ENCODE measurements at places on chromosomes 2 and 18.

- no peaks in the 10 kb centered on the region for H3K4me1 ChIP-seq
- H3K27me3 ChIP-seq, result no peaks in the 10 kb centered on the region
- no peaks in the 10 kb centered on the region for H3K36me3 ChIP-seq
- H3K4me3 ChIP-seq, result no peak overlapping the region
- DNase-seq, result no peak
- H3K27ac ChIP-seq, result no peak overlapping the region
Measured at GRCh38 chr2:59752071-59752470, 801.4 kb downstream of the BCL11A start.

DNA sequence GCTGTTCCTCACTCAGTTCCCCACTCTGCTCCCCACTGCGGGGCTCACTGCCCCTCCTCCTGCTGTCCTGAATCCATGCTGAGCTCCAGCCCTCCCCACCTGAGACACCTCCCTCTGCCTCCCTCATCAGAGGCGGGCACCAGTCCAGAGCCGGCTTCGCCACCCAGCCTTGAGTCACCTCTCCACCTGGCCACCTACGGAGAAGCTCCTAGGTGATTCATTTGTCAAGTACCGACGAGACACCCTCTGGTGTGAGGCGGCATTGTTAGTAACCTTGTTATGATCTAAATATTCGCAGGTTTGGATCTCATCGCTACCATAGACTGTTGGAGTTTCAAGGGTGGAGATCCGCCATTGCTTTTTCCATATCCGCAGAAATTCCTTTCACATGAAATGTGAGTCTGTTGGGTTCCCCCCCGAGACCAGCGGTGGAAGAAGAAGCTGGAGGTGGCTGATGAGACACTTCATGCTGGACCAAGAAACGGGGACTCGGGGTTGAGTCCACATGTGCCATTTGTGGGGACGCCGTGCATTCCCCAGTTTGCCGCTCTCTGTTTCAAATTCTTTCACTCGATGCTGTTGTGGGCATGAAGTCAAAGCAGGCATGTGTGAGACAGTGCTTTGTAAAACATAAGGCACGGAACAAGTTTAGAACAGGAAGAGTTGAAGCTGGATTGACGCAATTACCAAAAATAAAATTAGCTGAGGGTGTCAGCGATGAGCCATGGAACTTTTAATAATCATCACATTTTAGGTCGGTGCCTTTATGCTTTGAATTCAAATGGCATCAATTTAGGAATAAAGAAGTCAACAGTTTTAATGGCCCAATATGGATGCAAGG, 259.8 kb upstream of the HDAC4 start:
- no peaks in the 10 kb centered on the region for H3K4me1 ChIP-seq
- H3K4me3 ChIP-seq, result no peak overlapping the region
- no peak overlapping the region for H3K27ac ChIP-seq
- H3K36me3 ChIP-seq, result no peaks in the 10 kb centered on the region

DNA sequence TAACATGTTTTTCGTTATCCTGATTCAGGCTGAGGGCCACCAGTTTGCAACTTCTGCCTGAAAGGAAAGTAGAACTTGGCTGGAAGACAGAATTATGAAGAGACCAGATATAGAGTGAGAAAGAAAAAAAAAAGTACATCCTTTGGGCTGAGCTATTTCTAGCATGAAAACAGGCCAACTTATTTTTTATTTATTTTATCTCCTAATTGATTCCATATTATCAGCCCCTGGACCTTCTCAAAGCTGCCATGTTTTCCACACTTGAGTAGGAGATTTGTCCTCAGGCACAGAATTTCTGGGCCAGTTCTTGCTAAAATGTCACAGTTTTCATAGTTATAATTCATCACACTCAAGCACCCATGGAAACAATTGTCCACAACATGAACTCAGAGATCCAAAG, 586.8 kb upstream of the CNTNAP5 start:
- H3K4me1 ChIP-seq, result no peaks in the 10 kb centered on the region
- no peak for DNase-seq
- no peaks in the 10 kb centered on the region for H3K27me3 ChIP-seq
- H3K36me3 ChIP-seq, result no peaks in the 10 kb centered on the region
- no peak overlapping the region for H3K27ac ChIP-seq
- no peak overlapping the region for H3K4me3 ChIP-seq

- H3K4me3 ChIP-seq, result no peak overlapping the region
- H3K36me3 ChIP-seq, result no peaks in the 10 kb centered on the region
- peaks cover 40% of the 10 kb centered on the region for H3K4me1 ChIP-seq
- no peak for DNase-seq
- H3K27ac ChIP-seq, result no peak overlapping the region
Measured at GRCh38 chr2:238237431-238238135, 2.3 kb downstream of the HES6 start.

DNA sequence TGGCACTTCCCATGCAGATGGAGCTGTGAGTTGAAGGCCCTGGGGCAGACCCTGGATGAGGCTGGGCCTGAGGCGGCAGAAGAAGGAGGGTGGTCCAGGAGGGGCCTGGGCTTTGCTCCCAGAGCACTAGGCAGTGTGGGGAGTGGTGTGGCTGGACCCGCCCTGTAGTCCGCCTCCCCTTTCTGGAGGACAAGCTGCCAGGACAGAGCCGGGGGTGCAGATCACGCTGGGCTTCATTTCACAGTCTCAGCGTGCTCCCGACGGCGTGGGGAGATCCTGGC, 49.8 kb downstream of the PTGR3 start:
- DNase-seq, result no peak
- H3K27ac ChIP-seq, result no peak overlapping the region
- peaks cover 13% of the 10 kb centered on the region for H3K4me1 ChIP-seq
- H3K27me3 ChIP-seq, result no peaks in the 10 kb centered on the region
- H3K4me3 ChIP-seq, result no peak overlapping the region

DNA sequence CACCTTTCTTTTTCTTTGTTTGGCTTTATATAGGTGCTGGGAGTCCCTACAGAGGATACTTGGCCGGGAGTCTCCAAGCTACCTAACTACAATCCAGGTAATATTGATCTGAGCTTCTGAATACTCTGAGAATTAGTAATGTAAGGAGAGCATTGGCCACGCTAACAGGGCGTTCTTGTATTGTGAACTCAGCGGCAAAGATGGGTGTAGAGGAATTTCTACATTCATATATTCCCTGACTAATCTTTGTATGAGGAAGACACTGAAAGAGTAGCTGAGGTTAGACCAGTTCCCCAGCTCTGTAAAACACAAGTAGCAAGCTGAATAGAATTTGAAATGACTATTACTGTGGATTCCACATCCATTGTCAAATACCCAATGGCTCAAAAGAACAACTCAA, 48.5 kb downstream of the CDK15 start:
- DNase-seq, result no peak
- H3K27me3 ChIP-seq, result no peaks in the 10 kb centered on the region
- no peaks in the 10 kb centered on the region for H3K4me1 ChIP-seq
- no peak overlapping the region for H3K4me3 ChIP-seq
- no peak overlapping the region for H3K27ac ChIP-seq

DNA sequence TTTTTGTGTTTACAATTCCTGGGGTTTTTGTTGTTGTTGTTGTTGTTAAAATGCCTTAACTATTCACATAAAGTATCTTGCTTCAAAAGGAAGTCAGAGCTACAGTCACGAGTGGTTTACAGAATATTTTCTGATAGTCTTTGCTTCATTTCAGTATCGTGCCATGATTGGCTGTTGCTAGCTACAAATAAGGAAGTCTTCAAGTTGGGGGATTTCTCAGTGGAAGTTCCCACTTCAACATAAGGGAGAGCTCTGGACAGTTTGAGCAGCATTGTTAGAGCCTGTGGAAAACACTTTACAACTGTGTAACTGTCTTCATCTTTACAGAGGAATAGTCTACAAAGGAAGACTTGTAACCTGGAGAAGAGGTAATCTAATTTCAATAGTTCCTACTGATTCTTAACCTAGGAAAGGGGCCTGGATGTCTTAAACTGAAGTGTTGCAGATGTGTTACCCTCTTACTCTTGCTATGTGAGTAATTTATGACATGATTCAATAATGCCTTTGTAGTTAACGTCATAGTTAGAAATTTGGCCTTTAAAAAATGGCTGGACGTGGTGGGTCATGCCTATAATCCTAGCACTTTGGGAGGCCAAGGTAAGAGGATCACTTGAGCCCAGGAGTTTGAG, 23.4 kb upstream of the TANK start:
- H3K27me3 ChIP-seq, result no peaks in the 10 kb centered on the region
- DNase-seq, result no peak
- peaks cover 25% of the 10 kb centered on the region for H3K4me1 ChIP-seq
- H3K27ac ChIP-seq, result no peak overlapping the region
- no peaks in the 10 kb centered on the region for H3K36me3 ChIP-seq

- no peak overlapping the region for H3K27ac ChIP-seq
- H3K4me1 ChIP-seq, result peaks cover 35% of the 10 kb centered on the region
- no peaks in the 10 kb centered on the region for H3K27me3 ChIP-seq
Measured at GRCh38 chr18:50410894-50411293, 36.0 kb downstream of the SKA1 start.

DNA sequence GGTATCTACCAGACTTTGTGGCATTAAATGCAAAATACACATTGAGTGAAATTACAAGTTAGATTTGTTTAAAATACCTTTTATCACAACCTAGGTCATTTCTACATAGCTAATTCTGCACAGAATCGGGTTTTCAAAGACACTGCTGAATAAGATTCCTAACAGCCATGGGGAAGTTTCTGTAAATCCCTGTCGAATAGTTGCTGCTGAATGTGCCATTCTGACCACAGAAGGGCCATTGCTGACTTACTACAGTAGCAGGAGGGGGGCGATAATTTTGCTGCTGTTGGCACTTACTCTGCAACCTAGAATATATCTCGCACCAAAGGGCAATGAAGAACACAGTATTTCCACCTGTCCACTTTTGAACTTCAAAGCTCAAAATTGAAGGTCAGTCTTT, 232.8 kb downstream of the TCF4 start:
- no peak overlapping the region for H3K27ac ChIP-seq
- no peaks in the 10 kb centered on the region for H3K4me1 ChIP-seq
- no peaks in the 10 kb centered on the region for H3K27me3 ChIP-seq
- no peaks in the 10 kb centered on the region for H3K36me3 ChIP-seq
- no peak for DNase-seq

DNA sequence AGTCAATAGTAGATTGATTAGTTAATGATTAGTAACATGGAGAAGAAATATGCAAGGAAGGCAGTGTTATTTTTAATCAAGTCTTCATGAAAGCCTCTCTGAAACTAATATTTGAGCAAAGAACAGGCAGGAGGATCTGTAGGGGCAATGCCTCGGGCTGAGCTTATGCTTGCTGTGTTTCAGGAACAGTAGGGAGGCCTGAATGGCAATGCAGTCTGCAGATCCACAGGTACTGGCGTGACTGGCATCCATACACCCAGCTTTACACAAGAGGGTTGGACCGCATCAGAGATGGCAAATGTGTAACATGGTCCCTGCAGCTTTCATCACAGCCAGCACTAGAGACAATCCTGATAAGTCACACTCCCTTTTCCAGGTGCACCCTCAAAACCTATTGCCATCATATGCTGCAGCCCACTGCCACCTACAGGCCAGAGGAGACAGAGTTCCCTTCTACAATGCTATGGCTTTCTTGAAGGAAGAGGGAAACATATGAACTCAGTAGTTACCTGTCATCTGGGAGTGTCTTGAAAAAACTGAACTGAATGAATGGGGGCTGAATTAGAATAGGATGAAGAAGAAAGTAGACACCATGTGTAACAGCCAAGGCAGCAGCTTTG, 582.4 kb upstream of the RAB6C start:
- no peaks in the 10 kb centered on the region for H3K4me1 ChIP-seq
- H3K4me3 ChIP-seq, result no peak overlapping the region
- no peaks in the 10 kb centered on the region for H3K27me3 ChIP-seq
- DNase-seq, result peak; percentile 45
- H3K27ac ChIP-seq, result no peak overlapping the region

DNA sequence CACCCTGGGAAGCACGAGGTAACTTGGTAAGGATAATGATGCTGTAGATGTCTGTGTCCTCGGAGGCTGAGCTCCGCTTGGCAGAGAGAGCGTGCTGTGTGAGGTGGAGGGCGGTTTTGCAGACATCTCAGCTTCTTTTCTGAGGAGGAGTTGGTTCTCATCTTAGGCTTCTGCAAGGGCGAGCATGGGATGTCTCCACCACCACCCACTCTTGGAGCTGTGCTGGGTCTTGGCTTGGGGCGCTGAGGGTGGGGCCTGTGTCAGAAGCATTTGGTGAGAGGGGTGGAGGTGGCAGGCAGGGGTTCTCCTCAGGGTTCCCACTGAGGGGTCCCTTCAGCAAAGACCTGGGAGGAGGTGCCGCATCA, 9.2 kb downstream of the OXER1 start:
- no peak overlapping the region for H3K4me3 ChIP-seq
- no peaks in the 10 kb centered on the region for H3K27me3 ChIP-seq
- no peak for DNase-seq
- no peak overlapping the region for H3K27ac ChIP-seq

GRCh38 chr18:51138936-51139335, 58.5 kb downstream of the MEX3C start:
- peaks cover 10% of the 10 kb centered on the region for H3K4me1 ChIP-seq
- H3K27me3 ChIP-seq, result peaks cover 1% of the 10 kb centered on the region
- H3K36me3 ChIP-seq, result no peaks in the 10 kb centered on the region
- H3K27ac ChIP-seq, result no peak overlapping the region
- no peak for DNase-seq

All from HepG2 (cell line).